ENCODE measurements at places on chromosomes 7 and 10.
A peak's percentile ranks its signal among the peaks of the same experiment; 100 is the strongest.

- no peak for DNase-seq
Measured at GRCh38 chr7:101870361-101871062, 53.1 kb downstream of the CUX1 start.

DNA sequence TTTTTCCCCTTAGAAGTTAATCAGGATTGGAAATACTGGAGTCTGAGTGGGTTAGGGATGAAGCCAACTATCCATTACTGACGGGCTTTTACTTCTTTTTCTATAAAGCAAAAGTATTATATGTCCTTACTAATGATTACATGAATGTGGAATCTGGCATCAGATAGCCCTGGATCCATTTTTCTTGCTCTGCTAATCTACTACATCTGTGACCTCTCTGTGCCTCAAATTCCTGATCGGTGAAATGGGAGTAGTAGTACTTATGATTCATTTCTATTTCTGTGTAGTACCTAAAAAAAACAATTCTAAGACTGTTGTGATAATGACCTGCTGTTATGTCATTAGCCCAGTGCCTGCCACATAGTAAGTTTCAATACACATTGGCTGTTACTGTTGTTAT is 621.6 kb downstream of the SORCS3 start:
- peak; percentile 17 for DNase-seq

GRCh38 chr10:62082271-62082656 is 180.8 kb downstream of the ARID5B start:
- no peak for DNase-seq

GRCh38 chr7:107069457-107069856 is 25.0 kb downstream of the PRKAR2B start:
- DNase-seq = no peak

GRCh38 chr7:150425670-150426069 is 24.8 kb upstream of the GIMAP8 start:
- DNase-seq = no peak

All from fibroblast of skin of left quadriceps (primary cell).